ENCODE measurements at places on chromosomes 2 and 18.

GRCh38 chr2:54652540-54652939 lies 70.9 kb upstream of the EML6 start:
- DNase-seq, result no peak

- no peak for DNase-seq
Observed at GRCh38 chr2:168662651-168663208, 139.7 kb upstream of the NOSTRIN start.

GRCh38 chr2:235740821-235741220 lies 247.0 kb downstream of the AGAP1 start:
- DNase-seq, result peak; percentile 39

DNA sequence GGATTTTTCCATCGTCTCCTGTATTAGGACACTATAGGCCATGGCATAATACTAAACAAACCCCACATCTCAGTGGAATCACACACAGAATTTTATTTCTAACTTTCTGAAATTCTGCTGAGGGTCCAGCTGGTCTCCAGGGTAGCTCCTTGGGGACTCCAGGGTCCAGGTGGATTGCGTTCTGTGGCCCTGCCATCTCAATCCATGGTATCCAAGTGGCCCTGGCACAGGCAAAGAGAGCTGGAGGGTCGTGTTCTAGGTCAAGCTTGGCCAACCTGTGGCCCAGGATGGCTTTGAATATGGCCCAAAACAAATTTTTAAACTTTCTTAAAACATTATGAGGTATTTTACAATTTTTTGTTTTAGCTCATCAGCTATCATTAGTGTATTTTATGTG lies 134.6 kb downstream of the CTIF start:
- DNase-seq, result no peak

DNA sequence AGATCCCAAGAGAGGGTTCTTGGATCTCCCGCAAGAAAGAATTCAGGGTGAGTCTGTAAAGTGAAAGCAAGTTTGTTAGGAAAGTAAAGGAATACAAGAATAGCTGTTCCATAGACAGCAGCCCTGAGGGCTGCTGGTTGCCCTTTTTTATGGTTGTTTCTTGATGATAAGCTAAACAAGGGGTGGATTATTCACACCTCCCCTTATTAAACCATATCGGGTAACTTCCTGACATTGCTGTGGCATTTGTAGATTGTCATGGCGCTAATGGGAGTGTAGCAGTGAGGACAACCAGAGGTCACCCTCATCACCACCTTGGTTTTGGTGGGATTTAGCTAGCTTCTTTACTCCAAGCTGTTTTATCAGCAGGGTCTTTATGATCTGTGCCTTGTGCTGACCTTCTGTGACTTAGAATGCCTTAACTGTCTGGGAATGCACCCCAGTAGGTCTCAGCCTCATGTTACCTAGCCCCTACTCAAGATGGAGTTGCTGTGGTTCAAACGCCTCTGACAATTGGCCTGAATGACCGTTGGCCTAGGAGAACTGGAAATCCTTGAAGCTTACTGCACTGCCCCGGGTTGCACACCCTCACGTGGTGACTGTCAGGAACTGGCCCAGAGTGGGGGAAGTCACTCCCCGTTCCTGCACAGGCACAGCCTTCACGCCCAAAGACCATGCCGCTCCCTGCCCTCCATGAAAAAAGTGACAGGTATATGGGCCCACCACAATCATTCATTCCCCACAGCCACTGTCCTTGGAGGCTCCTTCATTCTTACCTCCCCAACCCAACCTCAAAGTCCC lies 136.9 kb downstream of the SEPTIN10 start:
- DNase-seq, result no peak

GRCh38 chr18:39951142-39951720 lies 2003.8 kb upstream of the PIK3C3 start:
- DNase-seq, result no peak

- no peak for DNase-seq
Observed at GRCh38 chr2:64812285-64812684, 158.6 kb upstream of the SERTAD2 start.

GRCh38 chr2:172677363-172677762 lies 58.3 kb upstream of the RAPGEF4 start:
- DNase-seq, result no peak

DNA sequence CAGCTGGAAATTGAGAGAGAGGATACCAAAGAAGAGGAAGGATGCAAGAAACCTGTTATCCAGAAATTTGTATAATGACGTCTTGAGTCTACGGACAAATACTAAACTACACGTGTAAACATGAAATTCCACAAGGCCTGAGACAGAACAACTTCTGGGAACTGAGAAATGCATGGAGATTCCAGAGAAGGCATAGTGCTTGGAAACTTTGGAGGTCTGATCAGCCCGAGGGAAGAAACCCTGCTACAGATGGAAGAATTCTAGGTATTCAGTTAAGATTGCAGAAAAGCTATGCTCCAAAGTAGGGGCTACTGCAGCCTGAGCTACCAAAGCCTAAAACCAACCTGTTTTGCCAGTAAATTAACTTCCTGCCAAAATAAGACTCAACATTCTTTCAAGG lies 120.4 kb downstream of the PDCL3 start:
- no peak for DNase-seq

- DNase-seq, result no peak
Observed at GRCh38 chr18:1648712-1649111, 744.0 kb downstream of the ADCYAP1 start.

DNA sequence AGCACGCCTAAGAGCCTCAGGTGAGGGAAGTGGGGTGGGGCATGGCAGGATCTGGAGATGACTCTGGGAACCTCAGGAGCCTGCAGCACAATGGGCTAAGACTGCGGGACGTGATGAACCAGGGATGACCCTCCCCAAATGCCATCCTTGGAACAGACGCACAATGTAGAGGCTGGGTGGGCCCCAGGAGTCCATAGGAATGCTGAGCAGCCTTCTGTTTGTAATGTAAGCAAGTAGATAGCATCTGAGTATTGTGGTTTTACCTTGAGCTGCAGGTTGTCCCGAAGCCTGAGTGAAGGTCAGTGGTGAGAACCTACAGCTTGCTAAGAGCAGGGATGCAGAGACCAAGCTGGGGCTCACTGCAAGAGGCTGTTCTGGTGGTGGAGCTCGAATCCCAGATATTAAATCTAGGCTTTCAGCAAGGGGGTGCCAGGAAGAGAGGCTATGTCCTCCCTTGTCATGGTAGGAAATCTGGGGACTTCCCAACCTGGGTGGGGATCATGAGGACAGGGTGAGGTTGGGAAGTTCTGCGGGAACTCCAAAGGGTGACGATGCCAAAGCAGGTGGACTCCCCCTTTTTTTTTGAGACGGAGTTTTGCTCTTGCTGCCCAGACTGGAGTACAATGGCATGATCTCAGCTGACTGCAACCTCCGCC lies 5.8 kb downstream of the SCTR start:
- DNase-seq, result no peak

GRCh38 chr2:205130111-205130829 lies 552.0 kb upstream of the NRP2 start:
- no peak for DNase-seq
